Astrocyte of the hippocampus (primary cell): ENCODE measurements at places on chromosomes 2 and 18.

GRCh38 chr2:97936881-97937280 is 58.9 kb downstream of the TMEM131 start:
- DNase-seq: no peak

GRCh38 chr18:33761363-33761762 is 183.3 kb downstream of the ASXL3 start:
- peak; percentile 51 for DNase-seq

DNA sequence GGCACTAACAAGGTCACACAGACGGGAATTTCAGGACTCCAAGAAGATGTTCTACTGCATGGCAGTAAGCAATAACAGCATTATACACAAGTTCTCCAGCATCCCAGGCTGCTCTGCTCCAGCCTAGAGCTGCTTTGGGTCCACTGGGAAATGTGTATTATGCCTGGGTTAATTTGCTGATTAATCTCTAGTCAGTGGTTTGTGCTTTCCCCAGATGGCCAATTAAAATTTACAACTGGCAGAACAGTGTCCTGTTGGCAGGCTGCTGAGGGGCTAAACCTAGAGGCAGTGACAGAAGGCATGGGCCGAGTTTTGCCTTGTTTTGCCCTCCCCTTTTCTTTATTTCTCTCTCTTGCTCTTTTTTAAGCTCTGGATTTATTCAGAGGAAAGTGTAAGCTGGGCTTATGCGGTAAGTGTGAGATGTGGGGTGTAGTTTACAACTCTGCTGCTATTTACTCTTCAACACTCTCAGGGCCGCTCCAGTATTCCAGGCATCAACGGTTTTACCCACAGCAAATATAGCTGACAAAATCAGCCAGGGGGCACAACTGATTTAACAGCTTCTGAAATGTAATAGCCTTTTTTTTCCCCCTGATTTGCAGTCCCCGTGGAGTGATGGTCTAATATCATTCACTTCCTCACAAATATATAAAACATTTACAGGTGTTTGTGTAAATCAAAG is 348.0 kb downstream of the GPD2 start:
- peak; percentile 36 for DNase-seq

GRCh38 chr2:190677255-190677654 is 28.4 kb downstream of the NAB1 start:
- DNase-seq: no peak

DNA sequence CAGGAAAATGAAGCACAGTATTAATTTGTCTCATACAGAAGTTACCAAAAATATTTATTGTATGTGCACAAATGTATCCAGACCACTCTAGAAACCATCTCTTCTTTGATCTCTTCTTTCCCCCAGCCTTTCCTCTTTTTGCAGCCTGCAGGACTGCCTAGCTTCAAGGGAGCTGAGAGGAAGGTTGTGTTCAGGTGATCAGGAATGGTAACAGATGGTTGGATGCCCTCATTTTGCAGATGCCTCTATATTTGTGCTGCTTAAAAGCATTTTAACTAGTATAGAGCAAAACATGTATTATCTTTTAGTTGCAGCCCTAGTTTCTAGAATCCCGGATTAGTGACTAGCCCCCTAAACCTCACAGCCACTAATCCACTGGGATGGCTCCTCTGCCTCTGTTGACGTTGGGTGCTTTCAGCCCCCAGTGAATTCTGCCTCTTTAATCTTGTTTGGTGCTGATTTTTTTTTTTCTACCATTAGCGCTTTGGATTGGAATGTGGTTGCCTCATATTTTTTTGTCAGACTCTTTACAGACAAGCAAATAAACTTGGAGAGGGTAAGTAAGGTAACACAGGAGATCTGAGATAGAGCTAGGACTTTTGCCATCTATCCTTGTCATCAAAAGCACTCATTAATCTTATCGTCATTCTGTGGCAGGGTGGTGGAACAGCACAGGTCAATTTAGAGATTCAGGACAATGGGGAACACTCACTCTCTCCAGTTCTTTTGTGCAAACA is 103.8 kb upstream of the NDUFV2 start:
- peak; percentile 57 for DNase-seq

GRCh38 chr2:42095923-42096408 is 48.1 kb downstream of the PKDCC start:
- peak; percentile 82 for DNase-seq

GRCh38 chr2:224952936-224953657 is 89.2 kb downstream of the DOCK10 start:
- DNase-seq: no peak

GRCh38 chr2:75303227-75303626 is 103.9 kb upstream of the TACR1 start:
- no peak for DNase-seq

GRCh38 chr2:24307961-24308360 is 52.4 kb downstream of the ITSN2 start:
- DNase-seq: no peak

DNA sequence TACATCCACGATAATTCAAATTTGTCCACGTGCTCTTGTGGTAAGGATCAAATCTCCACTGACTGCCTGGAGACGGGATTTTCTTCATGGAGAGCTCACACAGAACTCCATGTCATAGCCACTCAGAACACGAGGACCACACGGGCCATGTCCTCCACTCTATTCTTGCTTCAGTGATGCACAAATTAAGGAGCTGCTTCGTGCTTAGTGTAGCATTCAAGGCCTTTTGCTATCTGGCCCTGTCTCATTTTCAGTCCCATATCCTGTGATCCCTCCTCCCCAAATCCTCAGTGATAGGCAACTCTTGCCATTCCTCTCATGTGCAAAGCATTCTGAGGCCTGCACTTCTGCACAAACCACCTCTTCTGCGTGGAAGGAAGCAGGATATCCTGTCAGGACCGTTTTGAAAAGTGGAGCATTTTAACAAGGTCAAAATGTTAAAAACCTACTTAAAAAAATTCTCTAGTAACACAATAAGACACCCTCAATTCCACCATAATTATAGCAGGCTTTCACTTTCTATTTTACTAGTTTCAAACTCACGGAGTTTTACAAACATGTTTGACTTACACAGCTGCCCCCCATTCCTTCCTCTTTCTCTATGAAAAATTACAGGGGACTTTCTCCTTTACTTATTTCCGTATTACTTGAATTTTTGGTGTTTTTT is 35.2 kb downstream of the ST3GAL5 start:
- no peak for DNase-seq

DNA sequence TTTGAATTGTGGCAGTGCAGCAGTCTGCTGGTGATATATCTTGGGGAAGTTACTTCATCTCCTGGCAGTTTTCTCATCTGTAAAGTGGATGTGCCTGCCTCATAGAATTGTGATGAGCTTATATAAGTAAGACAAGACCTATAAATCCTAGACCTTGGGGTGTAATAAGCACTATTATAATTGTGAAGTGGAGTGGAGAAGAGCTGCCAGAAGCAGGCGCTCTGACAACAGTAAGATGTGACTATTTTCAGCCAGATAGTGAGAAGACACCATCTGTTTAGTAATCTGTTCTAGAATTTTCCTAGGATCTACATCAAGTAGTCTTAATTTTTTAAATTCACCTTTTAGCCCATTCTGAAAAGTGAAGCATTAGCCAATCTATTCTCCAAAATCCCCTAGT is 85.6 kb upstream of the TSPYL6 start:
- DNase-seq: no peak

DNA sequence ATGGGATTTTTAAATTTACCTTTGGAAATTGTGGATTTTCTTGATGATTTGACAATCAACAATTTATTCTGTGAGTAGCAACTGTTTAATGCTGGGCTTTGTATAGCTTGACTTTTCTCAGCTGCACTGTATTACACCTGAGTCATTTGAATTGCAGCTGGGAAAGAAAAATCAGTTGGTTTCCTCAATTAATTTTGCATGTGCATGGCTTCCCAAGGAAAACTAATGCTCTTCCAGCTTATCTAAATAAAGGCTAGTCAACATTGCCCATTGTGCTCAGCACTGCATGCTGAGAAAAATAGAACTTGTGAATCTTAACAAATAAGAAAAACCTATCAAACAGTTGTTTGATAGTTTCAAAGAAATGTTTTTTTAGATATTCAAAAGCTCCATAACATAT is 268.3 kb upstream of the CDH20 start:
- DNase-seq: no peak

DNA sequence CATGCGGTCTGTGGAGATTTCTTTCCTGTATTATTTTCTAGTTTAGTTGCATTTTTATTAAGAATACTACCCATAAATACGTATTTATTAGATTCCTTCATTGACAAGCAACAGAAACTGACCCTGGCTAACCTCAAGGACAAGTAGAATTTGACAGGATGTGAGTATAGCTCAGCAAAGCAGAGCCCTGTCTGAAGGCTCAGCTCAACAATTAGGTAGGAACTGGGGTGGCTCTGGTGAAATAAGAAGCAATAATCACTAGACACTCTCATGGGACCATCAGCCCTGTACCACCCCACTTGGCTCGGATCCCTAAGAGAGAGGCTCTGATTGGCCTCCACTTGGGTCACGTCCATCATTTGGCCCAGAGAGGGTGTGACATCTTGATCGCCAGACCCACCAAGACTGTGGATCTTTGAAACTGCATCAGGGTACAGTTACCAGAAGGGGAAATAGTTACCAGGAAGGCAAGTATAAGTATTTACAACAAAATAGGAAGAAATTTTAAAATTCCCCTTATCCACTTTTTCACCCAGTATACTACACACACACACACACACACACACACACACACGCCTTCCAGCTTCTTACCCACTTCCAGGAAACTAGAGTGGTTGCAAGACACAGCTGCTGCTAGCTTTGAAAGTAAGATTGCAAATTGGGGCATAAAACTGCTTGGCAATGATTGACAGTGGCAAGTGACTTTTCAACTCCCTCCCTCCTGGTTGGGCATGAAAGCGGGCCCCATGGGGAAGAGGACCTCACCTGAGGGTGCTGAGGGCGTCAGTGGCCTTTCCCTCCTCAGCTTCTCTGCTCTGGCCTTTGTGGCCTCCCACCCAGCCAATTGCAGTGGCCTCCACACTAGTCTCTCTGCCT is 41.8 kb downstream of the KCTD18 start:
- DNase-seq: no peak

DNA sequence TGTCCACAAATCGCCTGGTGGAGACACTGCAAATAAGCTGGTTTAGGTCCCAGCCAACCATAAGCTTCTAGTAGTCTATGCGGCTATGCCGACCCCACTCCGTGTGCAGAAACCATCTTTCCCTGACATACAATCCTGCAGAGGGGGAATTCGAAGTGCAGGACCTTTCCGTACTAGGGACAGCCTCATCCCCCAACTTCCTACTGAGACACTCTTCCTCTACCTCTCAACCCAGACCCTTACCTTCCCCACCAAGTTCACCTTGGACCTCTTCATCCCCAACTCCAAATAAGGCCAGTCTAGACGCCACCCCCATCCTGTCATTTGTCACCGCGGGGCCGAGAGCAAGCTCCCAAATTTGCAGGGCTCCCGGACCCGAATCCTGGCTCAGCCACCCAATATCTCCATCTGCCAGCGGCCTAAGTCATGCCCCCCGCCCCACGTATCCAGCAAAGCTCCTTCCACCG is 496 bp downstream of the SUCLG1 start:
- DNase-seq: peak; percentile 30

- DNase-seq: peak; percentile 54
Observed at GRCh38 chr2:152097801-152098495, 896 bp downstream of the CACNB4 start.

GRCh38 chr2:160015746-160016145 is 46.7 kb downstream of the PLA2R1 start:
- DNase-seq: no peak

DNA sequence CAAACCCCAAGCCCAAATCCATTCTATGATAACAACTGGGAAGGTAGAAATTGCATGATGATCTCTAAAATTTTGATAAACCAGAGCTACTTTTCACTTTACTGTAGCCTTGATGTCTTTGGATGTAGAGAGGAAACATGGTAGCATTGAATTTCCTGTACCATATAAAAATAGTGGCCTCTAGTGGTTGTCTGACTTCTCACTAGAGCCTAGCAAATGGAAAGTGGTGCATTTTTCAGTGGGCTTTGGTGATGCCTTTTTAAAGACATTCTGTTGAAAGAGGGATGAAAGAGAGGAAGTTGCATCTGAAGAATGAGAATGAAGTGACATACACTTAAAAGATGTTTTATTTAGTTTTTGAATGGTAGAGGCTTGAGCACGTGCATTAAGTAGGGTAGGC is 662.2 kb downstream of the XIRP2 start:
- peak; percentile 28 for DNase-seq

- DNase-seq: peak; percentile 40
Observed at GRCh38 chr18:10329101-10329500, 125.3 kb upstream of the APCDD1 start.

- DNase-seq: no peak
Observed at GRCh38 chr18:45557287-45557686, 58.0 kb upstream of the SLC14A2 start.

GRCh38 chr2:117087535-117088291 is 726.8 kb upstream of the DDX18 start:
- DNase-seq: peak; percentile 16

GRCh38 chr2:119808516-119809147 is 48.9 kb downstream of the PTPN4 start:
- no peak for DNase-seq

DNA sequence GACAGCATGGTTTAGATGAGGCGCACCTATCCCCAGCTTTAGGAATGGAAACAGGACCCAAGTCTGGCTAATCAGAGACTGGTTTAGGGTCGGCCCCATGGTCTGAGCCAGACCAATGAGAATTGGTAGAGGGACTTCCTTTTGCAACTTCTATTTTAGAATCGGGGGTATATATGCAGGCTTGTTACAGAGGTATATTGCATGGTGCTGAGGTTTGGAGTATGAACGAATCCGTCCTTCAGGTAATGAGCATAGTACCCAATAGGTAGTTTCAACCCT is 1.5 kb upstream of the BOLA3 start:
- no peak for DNase-seq

GRCh38 chr2:177983183-177983788 is 89.3 kb downstream of the PDE11A start:
- peak; percentile 80 for DNase-seq

DNA sequence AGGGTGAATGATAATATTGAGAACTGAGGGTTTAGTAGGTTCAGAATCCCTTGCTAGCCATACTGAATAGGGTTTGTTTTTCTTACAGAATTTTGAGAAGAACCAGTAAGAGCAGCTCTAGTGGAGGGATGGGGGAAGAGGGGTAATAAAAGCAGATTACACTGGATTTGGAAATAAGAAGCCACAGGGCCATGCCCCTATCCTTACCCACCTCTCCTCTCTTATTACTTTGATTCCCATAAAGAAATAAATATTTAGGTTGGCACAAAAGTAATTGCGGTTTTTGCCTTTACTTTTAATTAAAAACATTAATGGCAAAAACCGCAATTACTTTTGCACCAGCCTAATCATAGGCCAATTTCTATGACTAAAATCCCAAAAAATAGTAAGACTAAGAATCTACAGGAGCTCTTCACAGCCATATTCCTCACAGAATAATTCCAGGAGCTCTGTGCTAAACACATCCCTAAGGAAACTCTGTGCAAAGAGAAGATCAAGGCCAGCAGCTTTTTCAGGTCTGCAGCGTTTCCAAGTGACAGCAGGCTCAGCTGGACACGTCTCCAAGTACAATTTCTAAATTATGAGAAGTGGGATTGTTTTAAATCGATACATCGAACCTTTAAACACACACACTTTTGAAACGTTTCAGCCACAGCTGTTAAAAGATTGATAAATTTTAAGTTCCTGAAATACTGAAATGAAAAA is 58.4 kb upstream of the RTN4 start:
- no peak for DNase-seq
